T-helper 1 cell treated with Interleukin-12 subunit alpha and Interleukin-12 subunit beta and Interleukin-4 antibody, amounts not matched to agents 30 ng/mL and 1 ng/mL, for 36 hours (primary cell): ENCODE measurements at places on chromosomes 6 and 20. TPM values are rescaled to one million over a fixed set of nuclear protein-coding genes. Genes with fewer than 3 reads are reported as not detected.

Gene SLC16A10
- total RNA-seq = 1.0 TPM in 2 replicates

Gene MEI4
- not detected in 2 replicates for total RNA-seq

Gene MCUR1
- 16.4 and 23.2 TPM in 2 replicates for total RNA-seq

Gene ULBP2
- total RNA-seq = 1.8 and 2.9 TPM in 2 replicates

Gene SIRPA
- not detected in 2 replicates for total RNA-seq

Gene TRIM10
- total RNA-seq = 0.34 and 0.37 TPM in 2 replicates

Gene SNRPB2
- total RNA-seq = 95.4 and 96.5 TPM in 2 replicates

Gene DEFB124
- not detected in 2 replicates for total RNA-seq

Gene LINC00237
- not detected in 2 replicates for total RNA-seq

Gene TREML1
- not detected in 2 replicates for total RNA-seq

Gene PLEKHG1
- total RNA-seq = 0.54 and 1.2 TPM in 2 replicates

Gene LTA
- 204 and 212 TPM in 2 replicates for total RNA-seq

Gene PNPLA1
- total RNA-seq = not detected in 2 replicates

Gene TFAP2D
- total RNA-seq = not detected in 2 replicates

Gene FRS3
- total RNA-seq = 4.9 and 5.3 TPM in 2 replicates

Gene DAAM2
- not detected in 2 replicates for total RNA-seq

Gene SLC24A3
- total RNA-seq = not detected in 2 replicates

Gene ZC2HC1B
- total RNA-seq = not detected in 2 replicates

Gene PRICKLE4
- 0.59 TPM in 1 of 2 replicates, not detected in the other for total RNA-seq

Gene C6orf15
- total RNA-seq = not detected in 2 replicates

Gene MAP7
- total RNA-seq = 1.4 TPM in 2 replicates

Gene PREX1
- 119 TPM in 2 replicates for total RNA-seq

Gene BPIFB2
- not detected in 2 replicates for total RNA-seq

Gene PBOV1
- not detected in 2 replicates for total RNA-seq

Gene TMEM217
- total RNA-seq = 8.0 TPM in 2 replicates

Gene GGTLC1
- total RNA-seq = not detected in 2 replicates

Gene TLDC2
- total RNA-seq = not detected in 2 replicates

Gene LCA5
- 0.10 TPM in 2 replicates for total RNA-seq

Gene SALL4
- total RNA-seq = 0.12 and 0.29 TPM in 2 replicates

Gene LY6G6F
- not detected in 2 replicates for total RNA-seq

Gene TRIM27
- 64.1 and 64.7 TPM in 2 replicates for total RNA-seq

Gene RAMACL
- total RNA-seq = 0.22 and 0.39 TPM in 2 replicates

Gene HTR1E
- total RNA-seq = not detected in 2 replicates

Gene ADAM33
- not detected in 2 replicates for total RNA-seq

Gene VSTM2L
- total RNA-seq = 0.15 and 0.39 TPM in 2 replicates

Gene SOX18
- total RNA-seq = 1.8 and 2.2 TPM in 2 replicates
